ENCODE measurements at places on chromosomes 3 and 15.

- H3K27ac ChIP-seq, result no peak overlapping the region
- no peaks in the 10 kb centered on the region for H3K4me1 ChIP-seq
- H3K36me3 ChIP-seq, result no peaks in the 10 kb centered on the region
- DNase-seq, result no peak
Measured at GRCh38 chr3:64196236-64196929, 28.9 kb downstream of the PRICKLE2 start.

GRCh38 chr3:14606669-14607339, 44.8 kb upstream of the CCDC174 start:
- H3K4me1 ChIP-seq, result no peaks in the 10 kb centered on the region
- no peak for DNase-seq
- H3K4me3 ChIP-seq, result no peak overlapping the region

- H3K4me3 ChIP-seq, result no peak overlapping the region
- no peak overlapping the region for H3K27ac ChIP-seq
- H3K36me3 ChIP-seq, result no peaks in the 10 kb centered on the region
- DNase-seq, result peak; percentile 23
Measured at GRCh38 chr3:165642761-165643420, 194.3 kb downstream of the BCHE start.

DNA sequence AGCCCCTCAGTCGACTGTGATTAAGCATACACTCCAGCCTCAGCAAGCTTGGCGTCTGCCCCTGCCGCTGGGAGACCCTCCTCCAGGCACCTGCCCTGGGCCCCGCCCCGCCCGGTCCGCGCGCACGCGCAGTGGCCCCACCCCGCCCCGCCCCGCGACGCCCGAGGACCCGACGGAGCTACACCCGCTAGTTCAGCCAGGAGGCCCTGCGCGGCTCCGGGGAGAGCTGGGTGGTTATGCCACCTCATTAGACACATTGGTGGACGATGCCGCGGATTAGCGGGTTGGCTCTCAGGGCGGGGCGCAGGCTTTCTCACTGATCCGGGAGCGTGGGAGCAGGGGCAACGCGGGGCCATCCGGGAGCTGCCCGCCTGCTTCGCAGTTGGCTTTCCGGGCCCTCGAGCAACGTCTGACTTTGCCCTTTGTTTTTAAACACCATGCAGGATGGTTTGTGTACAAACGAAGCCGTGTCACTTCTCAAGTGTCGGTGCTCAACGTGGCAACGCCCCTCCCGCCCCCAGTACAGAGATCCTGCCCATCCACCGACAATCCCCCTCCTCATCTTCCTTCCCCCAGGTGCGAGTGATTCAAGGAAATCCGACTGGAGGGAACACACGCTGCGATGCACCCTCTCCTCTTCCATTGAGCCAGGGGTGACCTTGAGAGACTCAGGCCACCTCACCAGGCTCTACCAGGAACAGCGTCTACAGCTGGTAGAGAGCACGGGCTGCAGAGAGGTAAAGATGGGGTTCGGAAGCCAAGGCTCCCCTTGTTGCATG, 109.3 kb downstream of the SHQ1 start:
- peak overlapping the region; percentile 53 for H3K4me3 ChIP-seq
- H3K27ac ChIP-seq, result peak overlapping the region; percentile 17
- DNase-seq, result peak; percentile 65
- no peaks in the 10 kb centered on the region for H3K36me3 ChIP-seq
- peaks cover 18% of the 10 kb centered on the region for H3K4me1 ChIP-seq

DNA sequence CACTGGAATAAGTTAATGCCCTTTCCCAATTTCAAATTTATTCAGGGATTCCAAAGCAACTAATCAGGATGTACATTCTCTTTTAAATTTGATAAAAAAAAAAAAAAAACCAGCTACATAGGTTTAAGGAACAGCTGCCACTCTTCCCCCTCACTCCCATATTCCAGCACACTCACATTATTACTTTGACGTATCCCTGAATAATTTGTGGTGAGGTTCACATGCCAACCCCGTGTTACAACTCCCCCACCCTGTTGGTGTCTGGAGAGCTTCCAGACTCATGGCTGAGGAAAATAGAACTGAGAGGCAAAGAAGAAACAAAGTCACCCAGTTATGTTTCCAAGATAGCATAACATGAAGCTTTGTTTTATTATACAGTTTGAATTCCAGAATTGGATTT, 300.5 kb upstream of the MME start:
- H3K4me3 ChIP-seq, result no peak overlapping the region
- H3K27me3 ChIP-seq, result no peaks in the 10 kb centered on the region
- no peaks in the 10 kb centered on the region for H3K4me1 ChIP-seq
- H3K27ac ChIP-seq, result no peak overlapping the region

- peaks cover 15% of the 10 kb centered on the region for H3K36me3 ChIP-seq
- H3K4me1 ChIP-seq, result peaks cover 5% of the 10 kb centered on the region
- no peaks in the 10 kb centered on the region for H3K27me3 ChIP-seq
- no peak overlapping the region for H3K4me3 ChIP-seq
- no peak overlapping the region for H3K27ac ChIP-seq
Measured at GRCh38 chr15:75030023-75030413, 6.6 kb downstream of the PPCDC start.

DNA sequence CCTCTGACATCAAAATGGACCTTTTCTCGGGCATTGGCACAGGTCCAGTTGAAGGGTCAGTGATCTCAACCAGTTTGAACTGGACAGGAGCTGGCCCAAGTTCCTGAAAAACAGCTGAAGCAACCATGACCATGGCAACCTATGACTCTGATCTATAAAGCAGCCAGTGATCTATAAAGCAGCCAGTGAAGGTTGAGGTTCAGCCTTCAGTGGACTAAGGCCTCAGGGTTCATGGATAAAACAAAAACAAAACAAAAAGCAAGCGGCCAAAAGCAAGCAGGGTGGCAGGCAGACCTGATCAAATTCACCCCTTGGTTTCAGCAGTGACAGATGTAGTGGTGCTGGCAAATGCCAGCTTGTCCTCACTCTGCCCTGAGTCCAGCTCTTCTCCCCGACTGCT, 10.0 kb upstream of the CHRNB4 start:
- no peak overlapping the region for H3K4me3 ChIP-seq
- H3K27me3 ChIP-seq, result no peaks in the 10 kb centered on the region
- no peak for DNase-seq
- no peaks in the 10 kb centered on the region for H3K36me3 ChIP-seq
- no peaks in the 10 kb centered on the region for H3K4me1 ChIP-seq

- H3K4me1 ChIP-seq, result no peaks in the 10 kb centered on the region
- H3K36me3 ChIP-seq, result no peaks in the 10 kb centered on the region
- H3K27me3 ChIP-seq, result peaks cover 2% of the 10 kb centered on the region
- H3K4me3 ChIP-seq, result no peak overlapping the region
- no peak for DNase-seq
Measured at GRCh38 chr3:185519021-185519420, 20.2 kb upstream of the TMEM41A start.

DNA sequence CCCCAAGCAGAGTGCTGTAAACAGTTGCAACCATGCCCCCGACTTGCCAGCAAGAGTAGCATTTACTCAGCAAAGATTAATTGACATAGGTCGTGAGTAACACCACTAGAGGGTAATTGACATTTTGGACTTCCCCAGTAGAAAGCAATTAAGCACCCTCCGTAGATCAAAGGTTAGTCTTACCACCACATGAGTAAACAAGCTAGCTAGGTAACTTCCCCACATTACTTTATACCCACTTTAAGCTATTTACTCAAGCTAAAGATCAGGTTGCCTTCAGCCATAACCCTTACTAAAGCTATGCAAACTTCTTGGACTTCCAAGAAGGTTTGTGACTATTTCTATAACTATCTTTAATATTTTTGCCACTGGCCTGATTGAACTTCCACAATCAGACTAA, 1072.7 kb downstream of the OTOL1 start:
- DNase-seq, result no peak
- H3K27ac ChIP-seq, result no peak overlapping the region
- no peaks in the 10 kb centered on the region for H3K27me3 ChIP-seq
- no peaks in the 10 kb centered on the region for H3K36me3 ChIP-seq

DNA sequence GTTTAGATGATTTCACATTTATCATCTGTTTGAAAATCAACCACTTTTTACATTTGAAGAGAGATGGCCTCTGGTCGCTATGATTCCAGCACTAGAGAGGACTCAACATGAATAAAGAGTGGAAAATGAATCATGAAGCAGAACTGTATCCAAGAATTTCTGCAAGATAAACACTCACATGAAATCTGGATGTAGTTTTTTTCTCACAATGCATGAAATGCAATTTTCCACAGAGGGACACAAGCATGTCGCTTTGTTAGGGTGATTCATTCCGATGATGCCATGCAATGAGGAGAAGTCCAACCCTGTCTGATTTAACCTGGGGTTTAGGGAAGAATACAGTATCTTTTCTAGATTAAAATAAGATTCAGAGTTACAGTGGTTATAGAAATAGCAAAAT, 50.4 kb upstream of the ADCY5 start:
- peaks cover 22% of the 10 kb centered on the region for H3K36me3 ChIP-seq
- H3K4me1 ChIP-seq, result no peaks in the 10 kb centered on the region
- DNase-seq, result no peak
- H3K27me3 ChIP-seq, result no peaks in the 10 kb centered on the region
- no peak overlapping the region for H3K27ac ChIP-seq

GRCh38 chr3:9067352-9067975, 104.2 kb upstream of the RAD18 start:
- H3K4me1 ChIP-seq, result no peaks in the 10 kb centered on the region
- no peaks in the 10 kb centered on the region for H3K27me3 ChIP-seq
- peak; percentile 6 for DNase-seq
- H3K27ac ChIP-seq, result no peak overlapping the region

- no peak for DNase-seq
- no peaks in the 10 kb centered on the region for H3K36me3 ChIP-seq
- H3K4me1 ChIP-seq, result no peaks in the 10 kb centered on the region
- H3K4me3 ChIP-seq, result no peak overlapping the region
- no peak overlapping the region for H3K27ac ChIP-seq
- H3K27me3 ChIP-seq, result no peaks in the 10 kb centered on the region
Measured at GRCh38 chr15:34613301-34613700, 29.9 kb upstream of the GOLGA8B start.

DNA sequence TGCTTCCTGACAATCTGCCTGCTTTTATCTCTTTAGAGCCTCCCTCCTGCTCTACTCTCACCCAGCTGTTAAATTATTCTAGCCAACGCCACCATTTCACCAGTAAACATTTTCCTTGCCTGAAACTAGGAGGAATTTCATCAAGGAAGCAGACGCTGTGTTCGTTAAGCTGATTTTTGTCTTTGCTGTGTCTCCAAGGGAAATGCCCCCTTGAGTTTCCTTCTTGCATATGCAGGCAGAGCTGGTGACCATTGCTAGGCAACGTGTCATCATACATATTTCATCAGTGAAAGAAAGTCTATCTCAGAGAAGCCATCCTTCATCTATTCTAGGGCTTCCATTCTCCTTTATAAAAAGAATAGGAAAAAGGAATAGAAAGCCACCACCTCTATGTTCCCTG, 87.0 kb upstream of the ST8SIA2 start:
- no peak overlapping the region for H3K27ac ChIP-seq
- H3K27me3 ChIP-seq, result no peaks in the 10 kb centered on the region
- H3K4me3 ChIP-seq, result no peak overlapping the region
- H3K36me3 ChIP-seq, result no peaks in the 10 kb centered on the region
- DNase-seq, result no peak

DNA sequence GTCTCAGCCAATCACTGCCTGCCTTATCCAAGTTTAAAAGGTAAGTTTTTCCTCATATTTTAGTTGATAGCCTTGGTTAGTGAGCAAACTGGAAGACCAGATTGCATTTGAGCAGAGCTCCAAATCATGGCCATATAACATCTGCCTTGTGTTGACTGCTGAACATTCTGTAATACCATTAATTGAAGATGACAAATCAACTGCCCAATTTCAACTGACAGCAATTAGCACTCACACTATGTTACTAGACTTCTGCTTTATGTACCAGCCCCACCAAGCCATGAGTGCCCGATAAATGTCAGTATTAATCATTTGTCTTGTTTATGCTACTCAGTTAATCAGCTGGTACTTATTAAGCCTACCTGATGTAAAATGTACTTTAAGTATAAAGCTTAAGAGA, 83.1 kb downstream of the CGGBP1 start:
- no peaks in the 10 kb centered on the region for H3K36me3 ChIP-seq
- no peak for DNase-seq
- H3K27ac ChIP-seq, result no peak overlapping the region
- H3K4me3 ChIP-seq, result no peak overlapping the region
- H3K4me1 ChIP-seq, result no peaks in the 10 kb centered on the region
- H3K27me3 ChIP-seq, result no peaks in the 10 kb centered on the region

GRCh38 chr15:92853222-92853621, 46.9 kb upstream of the CHD2 start:
- H3K27me3 ChIP-seq, result no peaks in the 10 kb centered on the region
- H3K4me3 ChIP-seq, result no peak overlapping the region
- DNase-seq, result no peak
- H3K36me3 ChIP-seq, result no peaks in the 10 kb centered on the region
- no peak overlapping the region for H3K27ac ChIP-seq
- H3K4me1 ChIP-seq, result peaks cover 5% of the 10 kb centered on the region

DNA sequence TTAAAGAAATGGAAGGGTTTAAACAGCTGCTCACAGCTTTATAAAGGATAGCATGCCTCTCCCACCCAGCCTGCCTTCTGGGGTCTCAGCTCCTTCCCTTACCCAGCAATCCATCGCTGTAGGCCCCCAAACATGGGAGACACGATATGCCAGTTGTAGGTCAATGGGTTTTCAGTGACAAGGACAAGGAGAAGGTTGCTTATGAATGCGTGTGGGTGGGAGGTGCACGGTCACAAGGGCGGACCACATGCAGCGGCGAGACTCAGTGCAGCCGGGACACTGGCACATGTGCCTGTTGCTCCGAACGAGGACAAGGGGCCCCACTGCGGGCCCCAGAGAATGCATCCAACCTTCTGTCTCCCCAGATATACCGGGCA, 67.0 kb downstream of the MGLL start:
- no peaks in the 10 kb centered on the region for H3K36me3 ChIP-seq
- H3K27me3 ChIP-seq, result no peaks in the 10 kb centered on the region
- H3K4me3 ChIP-seq, result no peak overlapping the region

DNA sequence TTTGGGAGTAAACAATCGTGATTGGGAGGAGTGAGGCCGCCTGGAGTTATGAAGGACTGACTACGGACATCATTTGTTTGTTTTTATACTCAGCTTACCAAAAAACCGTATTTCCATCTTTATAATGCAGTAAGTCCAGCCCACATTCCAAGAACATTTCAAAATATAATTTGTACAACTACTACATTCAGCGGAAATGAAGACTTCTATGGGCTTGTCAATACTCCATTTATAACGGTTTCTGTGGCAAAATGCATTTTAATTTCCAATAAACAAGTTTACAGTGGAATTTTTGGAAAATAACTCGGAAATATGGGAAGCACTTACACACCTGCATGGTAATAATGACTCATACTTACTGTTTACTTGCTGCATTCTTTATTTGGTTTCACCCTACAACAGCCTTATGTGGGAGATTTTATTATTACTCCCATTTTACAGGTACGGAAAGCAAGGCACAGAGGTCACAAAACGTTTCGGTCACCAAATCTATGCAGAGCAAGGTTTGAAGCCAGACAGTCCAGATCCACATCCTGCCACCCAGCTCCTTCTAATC, 62.3 kb downstream of the LDHAL6B start:
- H3K4me3 ChIP-seq, result no peak overlapping the region
- no peaks in the 10 kb centered on the region for H3K27me3 ChIP-seq
- no peak overlapping the region for H3K27ac ChIP-seq
- H3K36me3 ChIP-seq, result no peaks in the 10 kb centered on the region
- no peaks in the 10 kb centered on the region for H3K4me1 ChIP-seq
